ENCODE measurements at places on chromosomes 12 and 14.

DNA sequence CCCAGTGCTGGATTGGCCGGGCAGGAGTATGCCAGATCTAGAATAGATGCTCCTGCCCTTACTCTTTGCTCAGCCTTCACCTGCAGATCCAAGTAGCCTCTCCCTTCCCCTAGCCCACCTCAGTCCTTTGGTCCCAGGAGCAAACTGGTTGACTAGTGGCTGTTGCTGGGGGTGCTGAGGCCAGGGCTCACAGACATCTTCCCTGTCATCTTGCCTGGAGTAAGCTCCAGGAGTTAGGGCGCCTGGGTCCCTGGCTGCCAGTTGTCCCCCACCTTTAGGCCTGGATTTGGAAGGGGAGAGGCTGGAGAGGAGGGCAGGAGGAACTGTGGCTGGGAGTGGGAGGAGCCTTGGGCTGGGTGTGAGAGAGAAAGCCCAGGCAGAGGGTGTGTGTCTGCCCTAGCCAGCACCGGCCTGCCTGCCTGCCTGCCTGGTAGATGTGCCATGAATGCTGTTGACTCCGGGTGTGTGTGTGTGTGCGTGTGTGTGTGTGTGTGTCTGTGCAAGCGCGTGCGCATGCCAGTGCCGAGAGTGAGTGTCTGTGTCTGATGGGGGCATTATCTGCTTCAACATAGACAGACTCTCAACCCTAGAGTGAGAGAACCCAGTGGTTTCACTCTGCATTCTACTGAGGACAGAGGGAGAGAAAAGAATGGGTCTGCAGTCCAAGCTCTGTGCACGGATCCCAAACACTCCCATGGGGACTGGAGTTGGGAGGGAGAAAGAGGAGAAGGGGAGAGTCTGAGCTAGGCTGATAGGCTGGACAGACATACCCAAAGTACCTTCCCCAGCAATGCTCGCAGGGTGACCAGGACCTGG, 845 bp upstream of the RARG start:
- peak; percentile 78 for DNase-seq

DNA sequence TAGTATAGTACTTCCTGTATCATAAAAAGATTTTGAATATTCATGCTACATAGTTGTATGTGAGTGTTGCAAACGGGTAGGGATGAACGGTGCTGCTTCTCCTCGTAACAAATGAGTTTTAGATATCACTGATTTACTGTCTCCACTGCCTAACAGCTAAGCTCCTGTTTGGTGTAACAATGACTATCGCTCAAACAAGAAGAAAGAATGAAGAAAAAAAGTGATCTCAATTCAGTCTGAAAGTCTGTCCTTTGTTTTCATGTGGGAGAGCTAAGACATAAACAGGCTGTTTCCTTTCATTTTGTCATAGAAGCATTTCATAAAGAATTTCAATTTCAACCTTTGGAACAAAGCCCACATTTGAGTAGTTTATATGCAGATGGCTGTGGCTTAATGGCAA, 26.1 kb upstream of the RTRAF start:
- no peak for DNase-seq

- no peak for DNase-seq
These were observed 20.9 kb downstream of the OAS2 start for GRCh38 chr12:112998987-112999767.

DNA sequence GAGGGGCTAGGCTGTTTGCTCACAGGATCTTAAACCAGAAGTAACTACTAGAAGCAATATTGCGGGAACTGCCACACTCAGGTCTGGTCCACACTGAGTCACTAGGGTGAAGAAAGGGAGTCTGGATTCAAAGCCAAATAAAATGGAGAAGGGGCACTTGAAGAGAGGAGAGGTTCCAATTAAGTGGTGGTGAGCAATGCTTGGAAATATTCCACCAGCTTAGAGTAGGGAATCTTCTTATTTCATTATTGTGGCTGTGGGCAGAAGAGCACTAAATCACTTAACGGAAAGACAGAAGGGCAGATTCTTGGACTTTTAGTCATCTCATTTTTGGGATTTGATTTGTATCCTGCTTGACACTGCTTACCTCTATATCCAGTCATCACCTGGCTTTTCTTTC, 48.6 kb upstream of the PPP1R12A start:
- DNase-seq, result peak; percentile 78

DNA sequence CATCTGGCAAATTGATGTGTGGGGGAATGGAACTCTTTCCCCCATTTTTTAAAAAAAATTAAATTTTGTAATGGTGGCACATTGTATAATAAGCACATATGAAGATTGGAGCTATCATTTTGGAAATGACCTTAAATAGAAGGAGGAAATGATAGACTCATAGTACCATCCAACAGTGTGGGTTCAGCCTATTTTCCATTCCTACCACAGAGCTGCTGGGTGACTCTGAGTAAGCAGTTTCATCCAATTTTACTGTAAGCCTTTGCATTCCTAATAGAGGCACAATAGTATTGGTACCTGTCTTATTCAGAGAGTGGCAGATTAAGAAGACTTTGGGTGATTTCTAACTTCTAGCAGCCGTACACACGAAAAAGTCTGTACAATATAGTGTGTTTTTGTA, 304.5 kb downstream of the RAD51B start:
- DNase-seq, result no peak

GRCh38 chr12:89679631-89680030, 29.0 kb downstream of the ATP2B1 start:
- DNase-seq, result no peak

GRCh38 chr14:24388474-24389179, 10.2 kb upstream of the NYNRIN start:
- DNase-seq, result no peak

DNA sequence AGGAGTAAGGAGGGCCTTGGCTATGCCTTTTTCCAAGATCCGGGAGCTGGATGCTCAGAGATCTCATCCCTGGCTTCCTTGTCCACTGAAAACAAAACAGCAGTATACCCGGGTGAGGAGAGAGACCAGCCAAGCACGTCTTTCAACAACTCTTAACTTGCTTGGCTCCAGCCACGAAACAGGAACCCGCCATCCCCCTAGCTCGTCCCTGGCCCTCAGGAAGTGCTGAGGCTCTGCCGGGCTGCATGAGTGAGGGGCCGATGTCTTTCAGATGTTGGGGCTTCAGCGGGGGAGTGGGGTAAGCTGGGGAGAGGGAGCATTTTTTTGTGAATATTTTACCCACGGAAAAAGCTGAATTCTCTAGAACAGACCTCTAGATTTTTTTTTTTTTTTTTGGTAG, 231.1 kb downstream of the CACNA1C start:
- DNase-seq, result no peak

- DNase-seq, result peak; percentile 77
These were observed 7.7 kb upstream of the INF2 start for GRCh38 chr14:104681689-104682074.

- no peak for DNase-seq
These were observed 14.3 kb downstream of the TRIM9 start for GRCh38 chr14:51080645-51081044.

DNA sequence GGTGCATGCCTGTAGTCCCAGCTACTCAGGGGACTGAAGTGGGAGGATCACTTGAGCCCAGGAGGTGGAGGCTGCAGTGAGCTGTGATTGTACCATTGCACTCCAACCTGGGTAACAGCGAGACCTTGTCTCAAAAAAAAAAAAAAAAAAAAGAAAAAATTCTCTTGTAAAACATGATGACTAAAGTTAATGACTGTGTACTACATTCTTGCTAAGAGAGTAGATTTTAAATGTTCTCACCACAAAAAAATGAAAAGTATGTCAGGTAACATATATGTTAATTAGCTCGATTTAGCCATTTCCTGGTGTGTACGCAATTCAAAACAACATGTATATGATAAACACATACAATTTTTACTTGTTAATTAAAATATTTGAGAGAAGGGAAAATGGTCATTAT, 480.7 kb upstream of the RGS6 start:
- no peak for DNase-seq

DNA sequence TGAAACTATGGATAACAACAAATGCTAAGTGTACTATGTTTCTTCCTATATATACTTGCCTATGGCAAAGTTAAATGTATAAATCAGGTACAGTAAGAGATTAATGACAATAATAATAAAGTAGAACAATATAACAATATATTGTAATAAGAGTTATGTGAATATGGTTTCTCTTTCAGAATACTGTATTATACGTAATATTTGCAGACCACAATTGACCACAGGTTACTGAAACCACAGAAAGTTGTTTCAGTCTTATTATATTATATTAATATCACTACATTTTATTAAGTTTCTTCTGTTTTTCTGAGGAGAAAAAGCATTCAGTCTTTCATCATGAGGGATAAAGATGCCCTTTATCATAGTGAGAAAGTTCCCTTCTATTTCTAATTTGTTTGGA, 131.2 kb downstream of the EML1 start:
- no peak for DNase-seq

- DNase-seq, result no peak
These were observed 24.7 kb downstream of the ARG2 start for GRCh38 chr14:67644428-67644827.

- DNase-seq, result no peak
These were observed 30.4 kb downstream of the MANSC1 start for GRCh38 chr12:12319451-12320183.

GRCh38 chr12:51954561-51955361, 3.3 kb downstream of the ACVR1B start:
- peak; percentile 77 for DNase-seq

GRCh38 chr14:104140463-104141331, 2.3 kb downstream of the KIF26A start:
- no peak for DNase-seq

GRCh38 chr14:75274899-75275569, 3.6 kb upstream of the FOS start:
- no peak for DNase-seq
